ENCODE measurements at places on chromosomes 2 and 18.

DNA sequence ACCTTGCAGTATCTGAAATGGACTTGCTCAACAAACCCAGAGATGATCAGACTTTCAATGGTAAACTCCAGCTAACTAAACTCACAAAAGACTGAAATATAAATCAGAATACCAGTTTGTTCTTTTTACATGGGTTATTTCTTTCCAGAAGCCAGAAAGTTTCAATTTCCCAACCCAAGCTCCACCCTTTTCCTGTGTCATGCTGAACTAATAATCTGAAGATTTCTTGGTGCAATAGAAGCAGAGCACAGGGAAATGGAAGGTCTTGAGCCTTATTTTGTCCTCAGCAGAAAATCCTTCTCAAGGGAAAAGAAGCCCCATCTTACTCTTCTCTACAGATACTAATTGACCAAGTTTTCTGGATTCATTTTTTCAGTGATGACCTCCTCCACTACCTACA lies 93.3 kb upstream of the PAPOLG start:
- no peak for DNase-seq

GRCh38 chr2:18856765-18857164 lies 267.4 kb upstream of the NT5C1B start:
- no peak for DNase-seq

DNA sequence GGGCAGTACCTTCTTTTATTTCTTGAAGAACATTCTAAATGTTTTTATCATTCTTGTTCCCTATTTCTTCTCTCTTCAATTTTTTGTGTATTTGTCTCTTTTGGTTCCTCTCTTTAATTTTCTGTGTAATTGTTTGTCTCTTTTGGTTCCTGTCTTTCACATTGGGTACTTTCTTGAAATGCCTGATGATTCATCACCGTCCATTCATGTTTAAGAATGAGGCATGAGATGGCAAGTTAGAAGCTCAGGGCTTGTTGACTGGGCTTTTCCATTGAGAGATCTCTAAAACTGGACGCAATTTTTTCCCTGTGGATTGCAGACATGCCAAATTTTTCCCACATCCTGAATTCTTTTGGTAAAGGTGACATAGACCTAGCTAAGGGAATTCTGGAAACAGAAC lies 33.7 kb upstream of the IL1R2 start:
- no peak for DNase-seq

GRCh38 chr2:164458792-164459191 lies 162.5 kb downstream of the GRB14 start:
- DNase-seq: no peak

DNA sequence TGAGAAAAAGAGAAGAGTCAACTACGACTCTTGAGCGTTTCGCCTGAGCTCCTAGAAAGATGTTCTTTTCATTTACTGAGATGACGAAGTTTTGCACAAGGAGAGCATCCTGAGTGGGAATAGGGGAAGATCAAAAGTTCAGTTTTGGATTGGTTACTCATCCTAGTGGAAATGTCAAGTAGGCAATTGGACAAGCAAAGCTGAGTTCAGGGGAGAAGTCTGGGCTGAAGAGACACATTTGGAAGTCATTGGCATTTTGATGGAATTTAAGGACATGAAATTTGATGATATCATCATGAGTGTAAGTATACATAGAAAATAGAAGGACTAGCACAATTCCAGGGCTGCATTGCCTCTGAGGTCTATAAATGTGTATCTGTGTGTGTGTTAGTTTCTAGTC lies 416.6 kb downstream of the RAD51AP2 start:
- DNase-seq: no peak

DNA sequence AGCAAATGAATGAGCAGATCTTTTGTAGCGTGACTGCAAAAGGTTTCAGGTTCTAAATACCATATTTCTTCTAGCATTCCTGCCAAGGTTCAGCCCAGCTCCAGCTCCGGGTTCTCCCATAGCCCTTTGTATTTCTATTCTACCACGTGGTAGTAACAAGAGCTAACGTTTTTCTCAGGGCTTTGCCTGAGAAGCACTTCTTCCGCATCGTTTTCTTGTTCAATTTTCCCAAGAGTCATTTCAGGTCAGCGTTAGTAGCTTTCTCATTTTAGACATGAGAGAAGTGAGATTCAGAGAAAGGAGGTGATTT lies 120.1 kb upstream of the MYCN start:
- no peak for DNase-seq

GRCh38 chr2:190318514-190318913 lies 1.1 kb downstream of the HIBCH start:
- DNase-seq: no peak
